ENCODE measurements at places on chromosomes 12 and 14.

- peak; percentile 14 for DNase-seq
These were observed 31.5 kb downstream of the TMEM132D start for GRCh38 chr12:129871991-129872972.

- no peak for DNase-seq
These were observed 6.9 kb upstream of the GPRC5D start for GRCh38 chr12:12958886-12959285.

DNA sequence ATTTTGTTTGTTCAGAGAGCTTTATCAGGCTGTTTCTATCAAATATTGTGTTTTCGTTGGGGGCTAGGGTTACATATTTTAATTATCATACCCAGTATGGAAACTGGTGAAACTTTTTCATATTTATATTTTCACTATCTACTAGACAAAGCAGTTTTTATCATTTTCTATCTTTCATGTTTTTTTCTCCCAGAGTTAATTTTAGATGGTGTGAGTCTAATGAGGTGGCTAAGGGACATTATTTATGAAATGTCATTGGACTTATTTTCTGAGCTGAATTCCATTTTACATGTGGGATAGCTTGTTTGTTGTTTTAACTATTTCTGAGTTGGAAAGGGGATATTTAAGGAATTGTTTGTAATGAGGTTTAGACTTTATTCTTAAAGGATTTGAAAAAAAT, 100.3 kb downstream of the TMTC2 start:
- no peak for DNase-seq

- DNase-seq: no peak
These were observed 71.2 kb downstream of the LGMN start for GRCh38 chr14:92677087-92677668.

DNA sequence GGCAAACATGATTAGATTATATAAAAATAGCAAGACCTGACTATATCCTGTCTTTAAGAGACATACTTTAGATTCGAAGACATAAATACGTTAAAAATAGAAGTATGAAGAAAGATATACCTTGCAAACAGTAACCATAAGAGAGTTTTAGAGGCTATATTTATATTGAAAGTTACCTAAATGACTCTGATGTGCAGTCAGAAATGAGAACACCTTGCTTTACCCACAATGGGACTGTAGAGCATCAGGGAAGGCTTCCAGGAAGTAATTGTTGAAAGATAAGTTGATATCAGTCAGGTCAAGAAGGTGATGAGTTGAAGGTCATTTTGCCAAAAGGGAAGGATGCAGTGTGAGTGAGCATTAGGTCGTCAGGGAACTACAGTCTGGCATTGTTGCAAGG, 110.2 kb downstream of the NEDD1 start:
- no peak for DNase-seq

DNA sequence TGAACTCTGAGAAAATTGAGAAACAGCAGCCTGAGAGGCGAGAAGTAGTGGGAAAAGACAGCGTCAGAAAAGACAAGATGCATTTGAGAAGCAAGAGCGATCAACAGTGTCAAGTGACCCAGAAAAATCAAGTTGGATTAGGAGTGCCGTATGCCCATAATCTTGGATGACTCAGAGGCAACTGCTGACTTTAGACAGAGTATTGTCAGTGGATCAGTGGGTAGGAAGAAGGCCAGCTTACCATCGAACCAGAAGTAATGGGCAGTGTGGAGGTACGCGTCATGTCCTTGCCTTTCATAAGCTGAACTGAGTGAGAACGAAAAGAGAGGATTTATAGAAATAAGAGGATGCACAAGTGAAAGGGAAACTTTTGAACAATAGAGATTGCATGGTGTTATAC, 151.0 kb upstream of the NAV3 start:
- DNase-seq: no peak

Data from NCI-H69 (cell line).